ENCODE measurements at places on chromosomes 1 and 21.

- no peak for DNase-seq
Observed at GRCh38 chr1:17791055-17791390, 35.9 kb downstream of the ACTL8 start.

DNA sequence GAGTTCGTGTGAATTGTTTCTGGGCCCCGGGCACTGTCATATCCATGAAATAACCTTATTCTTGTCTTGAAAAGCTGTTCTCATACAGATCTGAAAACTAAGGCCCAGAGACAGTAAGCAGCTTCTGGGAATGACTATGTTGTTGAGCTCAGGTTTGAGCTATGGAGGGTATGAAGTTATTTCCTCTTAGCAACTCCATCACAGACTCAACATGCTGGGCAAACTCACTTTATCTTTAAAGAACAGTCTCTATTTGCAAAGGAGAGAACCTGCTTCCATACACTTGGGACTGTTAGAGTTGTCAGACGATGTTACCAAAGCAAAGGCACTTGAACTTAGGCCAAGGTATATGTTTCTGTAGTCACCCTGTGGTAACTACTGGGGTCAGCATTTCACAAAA lies 90.0 kb downstream of the GPR88 start:
- DNase-seq, result no peak

DNA sequence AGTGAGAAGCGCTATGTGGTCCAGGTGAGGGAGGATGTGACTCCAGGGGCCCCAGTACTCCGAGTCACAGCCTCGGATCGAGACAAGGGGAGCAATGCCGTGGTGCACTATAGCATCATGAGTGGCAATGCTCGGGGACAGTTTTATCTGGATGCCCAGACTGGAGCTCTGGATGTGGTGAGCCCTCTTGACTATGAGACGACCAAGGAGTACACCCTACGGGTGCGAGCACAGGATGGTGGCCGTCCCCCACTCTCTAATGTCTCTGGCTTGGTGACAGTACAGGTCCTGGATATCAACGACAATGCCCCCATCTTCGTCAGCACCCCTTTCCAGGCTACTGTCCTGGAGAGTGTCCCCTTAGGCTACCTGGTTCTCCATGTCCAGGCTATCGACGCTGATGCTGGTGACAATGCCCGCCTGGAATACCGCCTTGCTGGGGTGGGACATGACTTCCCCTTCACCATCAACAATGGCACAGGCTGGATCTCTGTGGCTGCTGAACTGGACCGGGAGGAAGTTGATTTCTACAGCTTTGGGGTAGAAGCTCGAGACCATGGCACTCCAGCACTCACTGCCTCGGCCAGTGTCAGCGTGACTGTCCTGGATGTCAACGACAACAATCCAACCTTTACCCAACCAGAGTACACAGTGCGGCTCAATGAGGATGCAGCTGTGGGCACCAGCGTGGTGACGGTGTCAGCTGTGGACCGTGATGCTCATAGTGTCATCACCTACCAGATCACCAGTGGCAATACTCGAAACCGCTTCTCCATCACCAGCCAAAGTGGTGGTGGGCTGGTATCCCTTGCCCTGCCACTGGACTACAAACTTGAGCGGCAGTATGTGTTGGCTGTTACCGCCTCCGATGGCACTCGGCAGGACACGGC lies 2.2 kb downstream of the CELSR2 start:
- no peak for DNase-seq

GRCh38 chr1:84743896-84744295 lies 53.6 kb upstream of the SSX2IP start:
- DNase-seq, result no peak

DNA sequence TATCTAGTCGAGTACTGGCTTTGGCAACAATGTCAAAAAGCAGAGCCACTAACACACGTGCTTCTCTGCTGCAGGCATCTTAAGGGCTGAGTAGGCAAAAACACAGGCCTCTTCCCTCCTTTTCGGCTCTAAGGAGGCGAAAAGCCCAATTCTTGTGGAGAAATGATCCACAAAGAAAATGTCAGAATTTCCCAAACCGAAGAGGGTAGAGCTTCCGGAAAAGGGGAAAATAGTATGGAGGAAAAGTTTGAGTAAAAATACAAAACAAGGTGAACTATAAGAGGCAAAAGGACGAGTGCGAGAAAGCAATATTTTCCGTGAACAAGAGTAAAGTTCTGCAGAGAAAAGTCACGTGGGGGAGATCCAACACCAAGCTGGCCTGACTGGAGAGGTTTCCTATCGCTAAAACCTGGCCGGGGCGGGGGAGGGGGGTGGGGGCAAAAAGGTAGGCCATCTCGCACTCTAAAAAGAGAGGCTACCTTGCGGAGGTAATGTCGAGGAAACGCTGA lies 551 bp downstream of the ZRANB2 start:
- DNase-seq, result no peak

GRCh38 chr1:38312753-38313152 lies 266.2 kb upstream of the POU3F1 start:
- DNase-seq, result no peak

DNA sequence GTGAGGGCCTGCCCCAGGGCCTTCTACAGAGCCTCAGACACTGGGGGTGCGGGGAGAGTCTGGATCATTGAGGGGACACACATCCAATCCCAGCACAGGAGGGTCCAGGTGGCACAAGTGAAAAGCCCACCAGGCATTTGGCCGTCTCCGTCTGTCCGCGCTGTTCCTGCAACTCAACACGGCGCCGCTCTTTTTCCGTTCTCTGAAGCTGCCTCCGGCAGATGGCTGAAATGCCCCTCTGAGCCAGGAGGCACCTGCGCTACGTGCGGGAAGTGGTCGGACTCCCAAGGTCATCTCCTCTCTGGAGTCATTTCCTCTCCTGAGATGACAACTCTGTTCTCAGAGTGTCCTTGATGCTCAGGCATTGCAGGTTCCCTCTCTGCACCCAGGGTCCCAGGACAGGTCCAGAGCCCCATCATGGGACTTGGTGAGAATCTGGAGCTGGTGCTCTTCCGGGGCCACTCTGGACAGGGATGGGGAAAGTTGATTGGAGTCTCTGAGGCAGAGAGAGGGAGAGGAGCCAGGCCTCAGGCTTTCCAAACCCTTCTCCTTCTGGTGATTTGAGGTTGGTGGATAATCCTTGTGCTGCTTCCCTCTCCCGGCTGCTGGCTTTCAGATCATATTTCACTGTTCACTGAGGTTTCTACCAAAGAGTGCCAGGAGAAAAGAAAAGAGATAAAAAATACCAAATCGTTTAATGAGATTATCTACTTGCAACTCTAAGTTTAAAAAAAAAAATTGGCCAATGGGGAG lies 14.0 kb upstream of the MIXL1 start:
- DNase-seq, result no peak

GRCh38 chr1:62230718-62231117 lies 36.1 kb downstream of the L1TD1 start:
- DNase-seq, result peak; percentile 69

- DNase-seq, result no peak
Observed at GRCh38 chr1:158458263-158458662, 3.4 kb upstream of the OR10K1 start.

DNA sequence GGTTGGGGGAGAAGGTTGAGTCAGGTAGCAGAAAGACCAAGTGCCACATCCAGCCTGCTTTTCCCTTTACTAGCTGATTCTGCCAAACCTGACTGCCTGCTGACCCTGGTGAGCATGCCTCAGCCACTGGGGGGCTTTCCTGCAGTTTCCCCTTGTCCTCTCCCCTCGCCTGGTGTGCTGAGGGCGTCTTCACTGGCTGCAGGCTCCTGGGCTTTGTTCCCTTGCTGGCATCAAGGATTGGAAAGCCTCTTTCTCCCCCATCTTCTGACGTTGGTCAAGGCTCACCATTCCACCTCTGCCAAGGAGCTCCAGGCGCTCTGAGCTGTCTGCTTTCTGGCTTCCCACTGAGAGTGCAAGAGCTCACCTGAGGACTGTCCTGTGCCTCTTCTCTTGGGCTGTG lies 28.4 kb downstream of the MAN1C1 start:
- DNase-seq, result no peak

GRCh38 chr1:83641206-83641658 lies 357.7 kb downstream of the TTLL7 start:
- DNase-seq, result no peak

- peak; percentile 11 for DNase-seq
Observed at GRCh38 chr1:107430540-107431228, 289.8 kb downstream of the NTNG1 start.

DNA sequence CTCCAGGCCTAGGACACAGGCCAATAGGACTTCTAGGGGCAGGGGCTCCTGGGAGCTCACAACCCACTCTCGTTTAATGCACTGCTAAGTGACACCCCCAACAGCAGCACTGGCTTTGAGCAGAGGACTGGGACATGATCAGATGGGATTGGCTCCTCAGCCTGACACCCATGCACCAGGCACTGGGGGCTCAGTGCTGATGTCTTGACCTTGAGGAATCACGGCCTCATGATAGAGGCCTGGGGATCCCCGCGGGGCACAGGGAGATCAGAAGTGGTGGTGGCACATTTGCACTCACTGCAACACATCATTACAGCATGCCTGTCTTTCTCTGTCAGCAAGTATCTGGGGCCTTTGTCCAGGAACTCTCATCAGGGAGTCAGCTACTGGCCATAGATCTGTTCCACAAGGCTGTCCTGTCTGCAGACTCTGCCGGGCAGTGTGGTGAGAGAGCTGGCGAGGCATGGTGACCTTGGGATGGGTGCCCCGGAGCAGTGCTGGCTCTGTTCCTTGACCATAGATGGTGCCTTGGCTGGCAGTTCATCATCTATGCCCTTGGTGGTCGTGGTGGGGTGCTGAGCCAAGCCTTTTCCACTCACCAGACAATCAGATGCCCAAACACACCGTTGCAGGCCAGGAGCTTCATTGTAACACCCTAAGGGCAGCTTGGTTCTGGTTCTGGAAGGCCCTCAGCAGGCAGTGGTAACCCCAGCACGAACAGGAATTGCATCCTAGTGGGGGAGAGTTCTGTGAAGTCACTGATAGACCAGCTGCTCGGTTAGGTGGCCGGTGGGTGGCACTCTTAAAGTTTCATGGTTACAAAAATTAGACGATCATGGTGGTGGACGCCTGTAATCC lies 22.2 kb upstream of the PARP1 start:
- no peak for DNase-seq

DNA sequence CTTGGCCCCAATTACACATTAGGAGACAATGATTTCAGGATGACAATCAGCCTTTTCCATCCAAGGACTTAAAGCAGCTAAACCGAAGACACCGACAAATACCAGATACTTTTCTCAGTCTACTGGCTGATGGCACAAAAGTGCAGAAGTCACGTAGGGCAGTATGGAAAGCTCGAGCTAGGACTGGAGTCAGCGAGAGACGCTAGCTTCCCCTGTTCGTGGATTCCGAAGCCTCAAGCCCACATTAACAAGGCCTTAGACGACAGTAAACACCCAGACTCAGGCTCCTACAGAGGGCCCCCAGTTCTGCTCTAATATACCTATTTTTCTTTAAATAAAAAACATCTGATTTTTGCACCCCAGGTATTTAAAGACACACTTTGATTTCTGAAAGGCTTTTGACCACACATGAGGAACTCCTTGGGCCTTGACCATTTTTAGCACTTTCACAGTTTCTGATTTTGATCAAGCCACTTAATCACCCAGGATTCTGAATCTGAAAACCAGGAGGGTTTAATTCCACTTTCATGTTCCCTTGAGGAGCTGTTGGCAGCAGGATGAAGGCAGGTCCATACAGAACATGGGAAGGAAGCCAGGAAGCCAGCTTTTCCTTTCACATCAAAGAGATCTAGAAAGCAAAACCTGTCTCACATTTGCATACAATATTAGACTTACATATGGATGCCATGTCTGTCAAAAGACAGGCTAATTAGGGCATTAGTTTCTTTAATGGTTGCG lies 204.1 kb downstream of the GABPA start:
- no peak for DNase-seq

GRCh38 chr1:166307261-166308188 lies 140.7 kb upstream of the FAM78B start:
- no peak for DNase-seq

DNA sequence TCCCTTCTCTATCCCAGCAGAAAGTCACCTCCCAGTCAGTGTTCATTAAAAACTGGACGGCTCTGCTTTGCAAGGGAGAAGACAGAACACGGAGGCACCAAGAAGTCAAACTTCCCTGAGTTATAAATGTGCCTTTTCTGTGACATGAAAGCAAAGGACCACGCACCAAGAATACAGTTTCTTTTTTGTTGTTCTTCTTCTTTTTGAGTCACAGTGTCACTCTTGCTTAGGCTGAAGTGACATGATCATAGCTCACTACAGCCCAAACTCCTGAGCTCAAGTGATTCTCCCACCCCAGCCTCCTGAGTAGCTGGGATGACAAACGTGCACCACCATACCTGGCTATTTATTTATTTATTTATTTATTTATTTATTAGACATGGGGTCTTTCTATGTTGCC lies 22.7 kb downstream of the GLUL start:
- no peak for DNase-seq

GRCh38 chr1:168706391-168706992 lies 22.5 kb downstream of the DPT start:
- no peak for DNase-seq

DNA sequence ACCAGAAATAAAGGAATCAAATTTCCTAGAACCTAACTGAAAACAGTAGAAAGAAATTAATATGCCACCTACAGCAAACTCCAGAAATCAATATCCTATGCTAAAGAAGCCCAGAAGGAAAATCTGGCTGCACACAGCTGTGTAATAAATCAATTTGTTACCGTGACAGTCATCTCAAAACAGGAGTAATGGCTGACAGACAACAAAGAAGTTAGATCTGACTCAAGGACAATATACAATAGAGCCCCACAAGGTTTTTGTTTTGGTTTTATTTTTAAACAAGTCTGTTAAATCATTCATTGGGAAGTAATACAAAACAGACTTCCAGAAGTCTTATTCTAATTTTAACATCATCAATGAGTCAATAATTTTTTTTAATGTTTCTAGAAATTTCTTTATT lies 168.4 kb downstream of the RERE start:
- DNase-seq, result no peak

GRCh38 chr1:153396461-153396860 lies 5.6 kb upstream of the S100A8 start:
- DNase-seq, result no peak

DNA sequence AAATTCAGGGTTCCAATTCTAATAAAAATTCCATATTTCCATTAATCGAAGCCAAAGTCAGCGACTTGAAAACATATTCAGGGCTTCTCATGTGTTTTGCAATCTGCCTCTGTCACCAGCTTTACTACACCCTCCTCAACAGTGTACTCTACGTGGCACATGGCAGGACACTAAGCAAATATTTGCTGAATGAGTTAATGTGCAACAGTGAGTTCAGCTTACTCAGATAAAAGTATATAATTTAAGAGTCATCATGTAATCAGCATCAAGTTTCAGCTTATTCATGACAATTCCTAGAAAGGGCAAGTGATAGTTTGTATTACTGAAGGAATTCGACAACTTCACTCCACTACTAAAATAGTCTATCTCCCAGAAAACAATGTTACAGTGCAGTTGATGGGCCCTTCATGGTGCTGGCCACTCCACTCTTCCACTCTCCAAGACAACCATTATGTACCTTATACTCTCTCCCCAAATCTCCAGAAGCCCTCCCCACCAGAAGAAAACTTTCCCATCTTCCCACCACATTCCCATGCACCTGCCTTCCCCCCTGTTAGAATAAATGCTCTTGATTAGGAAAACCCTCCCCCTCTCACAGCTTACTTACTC lies 97.3 kb downstream of the TTLL7 start:
- no peak for DNase-seq

Measured in H54 (cell line).